ENCODE measurements at places on chromosomes 2 and 18. TPM values are rescaled to one million over a fixed set of nuclear protein-coding genes. Genes with fewer than 3 reads are reported as not detected.

GRCh38 chr2:68319398-68320117 is at the start of gene CNRIP1:
CNRIP1 (minus strand) TSS chr2:68319949; CDS start chr2:68319400, 549 bp downstream.
- H3K4me3 ChIP-seq, result peak within 1 kb of the TSS; percentile 41
- peaks cover 67% of the 10 kb centered on the region for H3K27me3 ChIP-seq
- H3K27ac ChIP-seq, result no peak within 1 kb of the TSS
- DNase-seq, result no peak
- peaks cover 2% of the 10 kb centered on the region for H3K4me1 ChIP-seq
- H3K36me3 ChIP-seq, result no peaks in the 10 kb centered on the region

DNA sequence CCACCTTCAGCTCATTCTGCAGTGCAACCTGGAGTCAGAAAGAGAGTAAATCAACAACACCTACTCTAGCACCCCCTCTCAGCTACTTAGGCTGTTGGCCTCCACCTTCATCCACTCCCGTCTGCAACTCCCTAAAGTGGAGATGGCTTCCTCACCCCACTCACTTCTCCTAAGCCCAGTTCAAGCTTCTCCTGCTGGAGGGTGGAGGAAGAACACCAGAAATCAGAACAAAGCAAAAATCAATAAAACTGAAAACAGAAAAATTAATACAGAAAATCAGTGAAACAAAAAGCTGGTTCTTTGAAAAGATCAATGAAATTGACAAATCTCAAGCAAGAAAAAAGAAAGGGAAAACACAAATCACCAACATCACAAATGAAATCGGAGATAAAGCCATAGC is 191.7 kb downstream of the ANAPC1 start:
- peaks cover 30% of the 10 kb centered on the region for H3K27me3 ChIP-seq
- no peak overlapping the region for H3K4me3 ChIP-seq
- H3K36me3 ChIP-seq, result peaks cover 6% of the 10 kb centered on the region
- DNase-seq, result no peak
- peak overlapping the region; percentile 21 for H3K27ac ChIP-seq

- peak; percentile 73 for DNase-seq
- H3K36me3 ChIP-seq, result peaks cover 3% of the 10 kb centered on the region
- peak overlapping the region; percentile 35 for H3K27ac ChIP-seq
Observed at GRCh38 chr2:205024822-205025518, 479.7 kb downstream of the PARD3B start.

The GKN1 gene
- total RNA-seq, result not detected

- no peaks in the 10 kb centered on the region for H3K27me3 ChIP-seq
- peak overlapping the region; percentile 5 for H3K4me3 ChIP-seq
- peaks cover 34% of the 10 kb centered on the region for H3K4me1 ChIP-seq
- H3K27ac ChIP-seq, result peak overlapping the region; percentile 85
- peak; percentile 72 for DNase-seq
Observed at GRCh38 chr2:230472621-230473018, 56.6 kb downstream of the SP100 start.

The RND3 gene
- not detected for total RNA-seq

DNA sequence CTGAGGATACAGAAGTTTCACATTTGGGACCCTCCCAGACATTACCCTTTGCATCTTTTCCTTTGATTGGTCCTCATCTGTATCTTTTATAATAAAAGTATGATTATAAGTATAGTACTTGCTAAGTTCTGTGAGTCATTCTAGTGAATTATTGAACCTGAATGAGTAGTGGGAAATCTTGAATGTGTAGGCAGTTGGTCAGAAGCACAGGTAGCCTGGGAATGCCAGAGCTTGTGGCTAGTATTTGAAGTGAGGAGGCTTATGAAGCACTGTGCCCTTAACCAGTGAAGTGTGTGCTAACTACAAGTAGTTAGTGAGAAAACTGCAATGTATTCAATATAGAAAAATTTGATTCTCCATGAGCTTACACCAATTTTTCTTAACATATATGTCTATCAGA is 257.6 kb downstream of the GRB14 start:
- no peak overlapping the region for H3K4me3 ChIP-seq
- H3K27ac ChIP-seq, result no peak overlapping the region
- DNase-seq, result no peak
- H3K4me1 ChIP-seq, result no peaks in the 10 kb centered on the region
- H3K36me3 ChIP-seq, result no peaks in the 10 kb centered on the region
- no peaks in the 10 kb centered on the region for H3K27me3 ChIP-seq

The CEP76 gene
- 16.3 TPM for total RNA-seq

DNA sequence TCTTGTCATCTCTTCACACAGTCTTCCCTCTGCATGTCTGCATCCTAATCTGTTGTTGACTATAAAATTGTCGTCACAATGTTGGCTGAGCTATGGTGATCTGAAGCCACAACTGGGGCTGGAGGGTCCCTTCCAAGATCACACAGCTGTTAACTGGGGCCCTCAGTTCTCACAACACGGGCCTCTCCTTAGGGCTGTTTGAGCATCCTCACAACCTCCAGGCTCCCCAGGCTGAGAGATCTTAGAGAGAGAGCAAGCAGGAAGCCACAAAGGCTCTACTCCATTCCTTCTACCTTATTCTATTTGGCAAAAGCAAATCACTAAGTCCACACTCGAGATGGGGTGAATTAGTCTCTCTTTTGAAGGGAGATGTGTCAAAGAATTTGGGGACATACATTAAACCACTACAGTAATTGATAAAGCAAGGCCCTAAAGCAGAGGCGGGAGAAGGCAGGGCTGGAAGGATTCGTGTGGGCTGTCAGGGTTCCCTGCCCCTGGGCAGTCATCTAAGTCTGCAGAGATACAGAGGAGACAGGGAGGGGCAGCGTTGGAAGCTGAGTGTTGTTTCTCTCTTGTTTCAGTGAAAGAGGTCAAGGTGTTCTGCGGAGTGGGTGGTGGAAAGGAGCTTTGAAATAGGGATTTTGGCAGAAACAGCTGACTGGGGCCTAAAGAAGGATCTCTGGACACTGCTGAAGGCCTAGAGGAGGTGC is 15.9 kb downstream of the MYO7B start:
- peaks cover 70% of the 10 kb centered on the region for H3K27me3 ChIP-seq
- H3K36me3 ChIP-seq, result no peaks in the 10 kb centered on the region
- H3K4me1 ChIP-seq, result peaks cover 4% of the 10 kb centered on the region
- H3K27ac ChIP-seq, result no peak overlapping the region
- H3K4me3 ChIP-seq, result no peak overlapping the region

DNA sequence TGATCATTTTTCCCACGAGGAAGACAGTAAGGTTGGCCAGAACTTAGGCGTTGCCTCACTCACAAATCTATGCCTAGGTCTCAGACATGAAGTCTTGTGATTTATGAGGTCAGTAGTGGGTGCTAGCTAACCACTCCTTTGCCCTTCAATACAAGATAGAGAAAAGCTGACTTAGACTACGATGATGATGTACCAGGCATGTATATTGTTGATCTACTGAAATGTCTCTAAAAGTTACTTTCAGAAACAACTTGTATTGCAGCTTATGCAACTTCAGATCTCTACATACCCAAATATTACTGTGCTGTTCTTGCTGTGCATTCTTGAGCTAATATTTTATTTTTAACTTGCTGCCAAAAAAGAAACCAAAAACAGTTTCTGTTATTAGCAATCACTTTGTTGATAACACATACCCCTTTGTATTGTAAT is 30.6 kb downstream of the MAPRE2 start:
- no peak overlapping the region for H3K4me3 ChIP-seq
- no peaks in the 10 kb centered on the region for H3K27me3 ChIP-seq
- no peak for DNase-seq
- peaks cover 20% of the 10 kb centered on the region for H3K36me3 ChIP-seq
